ENCODE measurements at places on chromosomes 3 and 15.

DNA sequence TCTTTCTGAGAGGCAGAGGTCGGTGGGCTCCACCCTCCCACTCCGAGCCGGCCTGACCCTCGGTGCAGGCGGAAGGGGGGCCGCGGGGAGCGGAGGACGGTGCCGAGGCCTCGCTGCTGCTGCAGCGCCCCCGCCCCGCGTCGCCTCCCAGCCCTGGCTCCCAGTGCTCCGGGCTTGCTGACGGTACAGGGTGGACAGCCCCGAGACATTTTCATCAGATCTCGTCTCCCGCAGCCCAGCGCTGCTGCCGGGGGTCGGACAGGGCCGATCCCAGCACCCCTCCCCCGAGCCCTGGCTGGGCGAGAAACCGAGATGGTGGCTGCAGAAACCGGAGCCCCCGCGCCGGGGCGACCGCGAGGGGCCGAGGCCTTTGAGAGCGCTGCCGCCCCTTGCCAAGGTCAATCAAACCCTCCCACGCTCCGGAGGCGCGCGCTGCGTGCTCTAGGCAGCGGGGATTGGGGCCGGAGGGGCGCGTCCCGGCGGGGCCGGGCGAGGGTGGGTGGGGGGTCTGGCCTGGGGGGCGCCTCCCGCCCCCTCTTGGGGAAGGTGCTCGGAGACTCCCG is 42.5 kb downstream of the EPHB3 start:
- no peak for DNase-seq

- DNase-seq, result no peak
These were observed 210.8 kb downstream of the RPLP1 start for GRCh38 chr15:69663441-69663840.

GRCh38 chr3:183427196-183427875 is 1.1 kb downstream of the MCF2L2 start:
- no peak for DNase-seq

DNA sequence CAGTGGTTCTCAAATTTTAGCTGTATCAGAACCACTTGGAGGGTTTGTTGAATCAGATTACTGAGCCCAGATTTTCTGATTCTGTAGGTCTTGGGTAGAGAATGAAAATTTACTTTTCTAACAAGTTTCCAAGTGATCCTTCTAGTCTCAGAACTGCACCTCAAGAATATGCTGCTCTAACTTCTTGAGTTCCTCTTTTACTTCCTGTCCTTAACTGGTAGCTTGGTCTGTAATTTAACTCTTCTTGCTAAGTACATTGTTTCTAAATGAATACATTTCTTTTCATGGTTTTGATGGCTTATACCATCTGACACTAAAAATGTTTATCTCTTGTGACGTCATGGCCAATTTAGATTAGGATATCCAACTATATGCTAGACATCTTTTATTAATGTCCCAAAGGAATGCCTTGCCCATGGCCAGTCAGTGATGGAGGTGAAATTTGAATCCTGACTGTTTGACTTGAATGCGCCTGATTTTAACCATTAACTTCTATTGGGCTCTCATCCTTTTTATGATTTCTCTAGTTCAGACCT is 262.6 kb upstream of the NAALADL2 start:
- no peak for DNase-seq

- no peak for DNase-seq
These were observed 37.2 kb downstream of the AADACL2 start for GRCh38 chr3:151770956-151771355.

DNA sequence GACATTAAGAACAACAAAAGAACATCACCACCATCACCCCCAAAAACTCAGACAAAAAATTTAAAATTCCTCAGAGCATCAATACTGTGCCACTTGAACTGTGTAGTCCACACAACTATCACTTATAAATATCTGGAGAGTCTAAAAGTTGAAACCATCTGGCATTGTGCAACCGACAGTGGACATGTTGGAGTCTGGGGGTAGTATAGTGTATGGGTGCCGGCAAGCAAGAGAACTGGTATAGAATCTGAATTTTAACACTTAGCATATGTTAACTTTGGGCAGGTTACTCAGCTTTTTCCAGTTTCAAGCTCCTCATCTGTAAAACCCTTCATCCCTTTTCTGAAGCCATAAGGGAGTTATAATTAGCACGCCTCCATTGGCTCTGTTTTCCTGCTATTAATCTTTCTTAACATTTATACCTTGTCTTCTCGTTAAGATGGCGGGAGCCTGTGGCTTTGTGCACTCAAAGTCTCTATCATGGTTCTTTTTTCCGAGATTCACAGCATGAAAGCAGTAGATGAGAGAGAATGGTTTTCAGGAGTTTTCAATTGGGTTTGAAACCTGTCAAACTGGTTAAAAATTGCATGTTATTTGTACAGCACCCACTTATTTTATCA is 255.7 kb upstream of the TBL1XR1 start:
- no peak for DNase-seq

- DNase-seq, result no peak
These were observed 141.3 kb downstream of the ADAM10 start for GRCh38 chr15:58608129-58608590.

DNA sequence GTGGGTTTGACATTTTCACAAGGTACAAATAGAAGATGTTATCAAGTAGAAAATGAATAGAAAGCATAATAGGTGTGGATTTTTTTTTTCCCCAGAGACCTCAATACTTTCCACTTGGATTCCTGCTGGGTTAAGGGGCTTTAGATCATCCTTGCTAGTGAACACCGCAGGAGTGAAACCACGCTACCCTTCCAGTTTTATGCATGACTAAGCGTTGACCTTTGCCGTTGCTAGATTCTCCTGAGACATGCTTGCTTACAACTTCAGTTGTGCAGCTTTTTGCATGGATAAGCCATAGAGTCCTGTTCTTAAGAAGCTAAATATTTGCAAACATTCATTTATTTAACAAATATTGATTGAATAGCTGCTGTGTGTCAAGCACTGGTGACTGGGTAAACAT is 299.7 kb upstream of the LMCD1 start:
- DNase-seq, result no peak

- no peak for DNase-seq
These were observed 36.1 kb downstream of the MYO5C start for GRCh38 chr15:52259503-52259902.

DNA sequence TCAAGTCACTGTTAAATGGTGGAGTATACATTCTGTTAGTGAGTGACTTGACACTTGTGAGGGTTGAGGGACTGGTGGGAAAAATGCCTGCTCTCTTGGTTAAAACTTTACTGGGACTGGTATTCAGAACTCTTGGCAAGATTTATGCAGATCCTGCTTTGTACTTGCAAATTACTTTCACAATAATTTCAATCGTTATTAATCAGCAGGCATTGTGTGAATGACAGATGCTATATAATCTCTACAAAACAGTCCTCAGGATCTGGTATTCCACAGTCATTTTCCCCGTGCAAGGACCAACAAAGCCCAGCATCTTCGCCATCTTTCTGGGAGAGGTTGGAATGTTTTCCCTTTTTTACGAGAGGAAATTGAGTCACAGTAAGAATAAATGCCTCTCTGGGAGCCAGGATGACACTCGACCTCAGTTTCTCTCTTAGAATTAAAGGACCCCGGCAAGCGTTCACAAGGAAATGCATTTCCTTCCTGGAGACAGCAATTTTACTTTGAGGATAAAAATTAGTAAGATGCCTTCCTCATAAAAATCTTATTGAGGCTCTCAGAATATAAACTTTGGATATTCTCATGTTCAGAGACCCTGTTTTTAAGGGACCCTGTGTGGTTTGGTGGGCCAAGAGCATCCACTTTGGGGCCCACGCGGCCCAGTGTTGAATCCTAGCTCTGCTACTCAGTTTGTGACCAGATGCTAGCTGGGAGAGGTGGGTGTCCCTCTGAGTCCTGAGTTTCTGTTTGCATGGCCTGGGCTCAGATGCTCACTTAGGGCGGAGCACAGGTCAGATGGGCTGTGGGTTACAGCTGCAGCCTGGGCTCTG is 45.3 kb upstream of the PLCL2 start:
- DNase-seq, result no peak

GRCh38 chr15:25600751-25601150 is 161.9 kb upstream of the UBE3A start:
- no peak for DNase-seq

GRCh38 chr3:192715126-192715525 is 12.2 kb downstream of the FGF12 start:
- no peak for DNase-seq

DNA sequence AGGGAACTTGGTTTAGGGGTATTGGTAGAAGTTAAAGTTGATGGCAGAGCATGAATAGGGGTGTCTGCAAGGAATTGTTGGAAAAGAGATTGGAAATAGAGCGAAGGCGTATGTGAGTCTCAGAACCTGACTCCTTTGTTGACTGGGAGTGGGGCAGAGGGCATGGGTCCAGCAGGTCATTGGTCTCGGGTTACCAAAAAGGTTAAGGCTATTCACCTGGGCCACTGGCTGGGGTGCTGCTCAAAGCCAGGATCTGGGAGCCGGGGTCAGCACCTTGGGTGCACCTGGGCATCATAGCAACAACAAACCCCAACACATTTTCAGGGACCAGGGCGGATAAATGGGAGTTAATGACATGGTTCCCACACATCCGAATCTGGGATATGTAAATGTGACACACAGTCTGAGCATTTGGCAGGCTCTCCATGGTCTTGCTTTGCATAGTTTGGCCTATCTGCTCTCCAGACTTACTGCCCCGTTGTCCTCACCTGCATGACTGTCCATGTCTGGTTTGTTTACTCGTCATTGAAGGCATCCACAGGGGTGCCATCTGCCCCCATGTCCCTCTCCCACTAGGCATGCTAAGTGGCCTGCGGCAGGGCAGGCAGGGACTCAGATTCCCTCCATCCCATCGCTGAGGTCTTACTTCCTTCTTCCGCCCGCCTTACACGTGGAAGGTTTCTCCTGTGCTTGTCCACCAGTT is 10.1 kb downstream of the KLF13 start:
- no peak for DNase-seq

GRCh38 chr15:95912280-95912625 is 418.2 kb upstream of the NR2F2 start:
- DNase-seq, result no peak

DNA sequence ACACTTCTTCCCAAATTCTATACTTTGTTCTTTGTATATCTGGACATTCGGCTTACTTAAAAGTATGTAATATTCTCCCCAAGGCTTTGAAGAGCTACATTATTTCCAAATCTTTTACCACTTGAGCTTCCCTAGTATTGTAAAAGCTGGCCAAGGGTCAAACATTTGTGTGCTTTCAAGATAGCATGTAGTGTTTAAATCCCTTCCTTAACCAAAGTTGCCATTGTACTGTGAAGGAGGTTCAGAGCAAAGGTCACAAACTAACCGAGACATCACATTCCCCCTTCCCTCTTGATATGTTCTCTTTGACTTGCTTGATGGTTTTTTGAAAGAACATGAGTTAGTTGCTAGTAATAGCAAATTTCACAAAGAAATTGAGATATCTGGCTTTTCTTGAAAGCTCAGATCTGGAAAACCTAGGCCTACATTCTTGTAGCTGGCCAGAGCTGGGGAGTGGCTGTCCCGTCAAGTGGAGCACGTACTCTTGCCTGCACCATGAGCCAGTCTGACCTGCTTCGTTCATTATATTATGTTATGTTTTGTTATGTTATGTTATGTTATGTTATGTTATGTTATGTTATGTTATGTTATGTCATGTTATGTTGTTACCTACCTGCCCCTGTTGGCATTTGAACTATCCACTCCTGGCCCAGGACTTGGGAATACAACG is 60.2 kb downstream of the FILIP1L start:
- no peak for DNase-seq

GRCh38 chr3:14125193-14126016 is 553 bp downstream of the TMEM43 start:
- DNase-seq, result no peak

GRCh38 chr3:70556056-70556455 is 243.6 kb upstream of the MDFIC2 start:
- no peak for DNase-seq

GRCh38 chr3:125043599-125044151 is 12.1 kb downstream of the HEG1 start:
- no peak for DNase-seq

DNA sequence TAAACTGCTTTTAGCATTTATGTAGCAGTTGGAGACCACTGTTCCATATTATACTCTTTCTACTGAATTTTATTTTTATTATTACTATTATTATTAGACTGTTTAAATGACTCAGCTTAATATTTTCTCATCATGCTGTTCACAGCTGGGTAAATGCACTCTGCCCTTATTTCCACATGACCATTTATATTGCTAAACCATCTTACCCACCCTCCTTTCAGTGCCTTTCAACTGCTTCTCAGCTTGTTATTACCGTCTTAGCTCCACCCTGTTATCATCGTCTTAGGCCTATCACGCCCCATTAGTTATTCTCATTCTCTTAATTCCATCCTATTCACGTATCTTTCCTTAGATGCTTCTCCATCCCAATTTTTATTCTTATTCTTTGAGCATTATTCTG is 212.6 kb downstream of the GAP43 start:
- DNase-seq, result no peak

DNA sequence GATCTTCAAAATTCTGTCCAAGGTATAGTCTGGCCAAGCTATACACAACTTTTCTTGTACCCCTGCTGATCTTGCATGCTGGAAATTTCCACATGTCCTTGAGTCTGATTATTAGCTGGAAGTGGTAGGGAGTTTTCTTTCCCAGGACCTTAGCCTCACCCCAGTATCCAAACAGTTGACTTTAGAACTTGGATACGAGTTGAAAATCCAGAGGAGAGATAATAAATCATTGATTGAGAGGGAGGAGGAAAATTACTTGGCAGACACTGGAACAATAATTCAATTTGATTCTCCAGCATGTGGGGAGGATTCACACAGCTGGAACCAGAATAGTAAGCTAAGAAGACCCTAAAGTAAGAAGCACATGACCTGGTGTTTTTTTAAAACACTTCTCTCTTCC is 116.4 kb downstream of the IL5RA start:
- DNase-seq, result no peak

- DNase-seq, result no peak
These were observed 36.2 kb downstream of the FAM174B start for GRCh38 chr15:92619145-92620101.

GRCh38 chr3:82078246-82078645 is 316.8 kb upstream of the GBE1 start:
- no peak for DNase-seq

DNA sequence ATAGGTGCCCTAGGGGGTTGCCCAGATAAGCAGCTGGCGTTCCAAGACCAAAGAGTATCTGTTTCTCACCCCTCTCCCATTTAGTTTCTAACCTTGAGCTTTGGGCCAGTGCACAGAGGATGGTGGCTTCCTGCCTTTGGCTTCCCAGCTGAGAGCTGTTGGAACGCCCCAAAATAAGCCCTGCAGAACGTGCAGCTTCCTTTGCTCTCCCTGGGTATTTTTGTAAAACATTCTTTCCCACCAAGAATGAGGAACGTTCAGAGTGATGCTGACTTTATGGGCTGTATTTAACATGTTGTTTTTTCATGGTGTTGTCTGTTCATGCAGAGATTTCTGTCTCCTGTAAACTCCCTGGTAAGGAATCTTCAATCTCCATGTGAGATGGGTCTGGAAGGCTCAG is 63.8 kb downstream of the LPP start:
- no peak for DNase-seq

GRCh38 chr3:124385996-124386395 is 344.3 kb upstream of the UMPS start:
- no peak for DNase-seq

DNA sequence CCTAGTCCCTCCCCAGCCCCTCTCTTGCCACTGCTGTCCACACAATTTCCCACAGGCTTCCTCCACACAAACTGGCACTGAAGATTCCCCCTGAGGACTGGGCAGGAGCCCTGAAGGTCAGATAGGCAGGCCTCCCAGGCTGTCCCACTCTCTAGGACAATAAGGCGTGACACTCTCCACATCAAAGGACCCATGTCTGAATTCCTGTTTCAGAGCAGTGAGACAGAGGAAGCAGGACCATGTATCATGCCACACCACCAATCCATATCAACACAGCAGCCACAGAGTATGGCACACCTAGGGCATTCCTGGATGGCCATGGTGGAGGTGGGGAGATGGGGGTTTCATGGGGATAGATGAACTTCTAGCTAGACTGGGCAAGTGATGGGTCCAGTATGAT is 13.8 kb upstream of the CCR1 start:
- DNase-seq, result no peak

Data from NCI-H2107 (cell line).